Activated CD8-positive, alpha-beta memory T cell treated with anti-CD3 and anti-CD28 coated beads for 24 hours (primary cell): ENCODE measurements at places on chromosomes 5 and 9.

GRCh38 chr9:18319918-18320445 lies 154.0 kb upstream of the ADAMTSL1 start:
- DNase-seq = no peak

- DNase-seq = no peak
These were observed 413.5 kb upstream of the ZNF462 start for GRCh38 chr9:106449336-106449927.

GRCh38 chr9:134231330-134231745 lies 67.0 kb upstream of the RNU6ATAC start:
- no peak for DNase-seq

GRCh38 chr5:79122973-79123372 lies 11.4 kb downstream of the BHMT start:
- DNase-seq = no peak

GRCh38 chr5:79111960-79112702 lies 522 bp downstream of the BHMT start:
- DNase-seq = no peak

DNA sequence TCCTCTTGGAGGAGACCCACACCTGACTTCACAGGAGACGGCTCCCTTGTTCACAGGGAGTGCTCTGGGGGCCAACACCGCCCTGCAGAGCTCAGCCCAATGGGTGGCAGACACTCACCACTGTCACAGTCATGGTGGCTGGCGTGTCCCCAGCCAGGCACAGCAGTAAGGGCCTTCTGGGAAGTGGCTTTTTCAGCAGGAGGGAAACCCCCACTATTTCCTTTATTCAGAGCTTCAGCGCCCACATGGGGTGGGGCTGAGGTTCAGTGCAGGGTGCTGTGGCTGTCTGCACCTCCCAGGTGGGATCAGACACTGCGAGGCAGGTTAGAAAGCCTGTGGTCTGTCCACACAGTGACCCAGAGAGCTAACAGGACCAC lies 3.6 kb upstream of the SNAPC4 start:
- DNase-seq = peak; percentile 84

- DNase-seq = no peak
These were observed 12.6 kb upstream of the AQP7 start for GRCh38 chr9:33414889-33415500.

GRCh38 chr5:68739752-68740151 lies 354.1 kb upstream of the SLC30A5 start:
- DNase-seq = no peak

- DNase-seq = no peak
These were observed 275.1 kb downstream of the SLF1 start for GRCh38 chr5:94893412-94894135.

DNA sequence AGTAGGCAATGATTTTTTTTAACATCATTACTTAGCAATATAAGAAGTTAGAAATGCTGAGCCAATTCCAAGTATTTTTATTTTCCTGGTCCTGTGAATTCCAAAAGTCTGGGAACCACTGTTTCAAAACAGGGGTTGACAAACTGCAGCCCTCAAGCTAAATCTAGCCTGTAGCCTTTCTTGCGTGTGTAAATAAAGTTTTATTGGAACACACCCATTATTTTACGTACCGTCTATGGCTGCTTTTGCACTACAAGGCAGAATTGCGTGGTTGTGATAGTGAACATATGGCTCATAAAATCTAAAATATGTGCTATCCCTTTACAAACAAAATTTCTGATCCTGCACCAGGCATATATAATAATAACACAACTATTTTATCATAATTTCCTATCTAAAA lies 279.1 kb downstream of the SAXO1 start:
- DNase-seq = no peak

DNA sequence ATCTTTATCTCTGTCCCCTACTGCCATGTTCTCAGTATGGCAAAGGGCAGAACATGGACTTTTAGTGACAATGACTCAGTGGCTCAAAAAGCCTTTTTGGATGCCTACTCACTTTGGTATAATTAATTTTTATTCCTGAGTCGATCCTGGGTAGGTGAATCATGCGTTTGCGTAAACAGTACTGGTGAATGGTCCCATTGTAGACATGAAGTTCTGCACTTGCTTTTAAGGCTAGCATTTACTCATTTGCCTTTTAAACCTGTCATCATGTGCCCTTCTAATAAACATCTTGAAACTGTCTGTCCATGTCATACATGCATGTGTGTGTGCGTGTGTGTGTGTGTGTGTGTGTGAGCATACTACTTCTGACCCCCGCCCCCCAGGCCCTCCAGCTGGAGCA lies 223.0 kb downstream of the AUH start:
- no peak for DNase-seq

DNA sequence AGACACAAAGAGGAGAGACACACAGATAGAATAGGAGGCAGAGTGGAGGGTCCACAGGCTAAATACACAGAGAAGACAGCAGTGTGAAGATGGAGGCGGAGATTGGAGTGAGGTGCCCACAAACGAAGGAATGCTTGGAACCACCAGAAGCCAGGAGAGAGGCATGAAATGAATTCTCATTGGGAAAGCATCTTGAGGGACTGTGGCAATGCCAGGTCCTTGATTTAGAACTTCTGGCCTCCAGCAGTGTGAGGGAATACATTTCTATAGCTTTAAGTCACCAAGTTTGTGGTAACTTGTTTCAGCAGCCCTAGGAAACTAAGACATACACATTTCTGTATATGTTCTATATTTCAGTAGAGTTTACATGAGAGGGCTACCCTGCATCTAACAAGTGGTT lies 396.6 kb upstream of the ZNF608 start:
- DNase-seq = no peak

GRCh38 chr5:61431923-61432620 lies 100.0 kb downstream of the ZSWIM6 start:
- DNase-seq = no peak

GRCh38 chr9:106775960-106776359 lies 87.0 kb upstream of the ZNF462 start:
- no peak for DNase-seq

- DNase-seq = no peak
These were observed 5.3 kb downstream of the SLC36A3 start for GRCh38 chr5:151298063-151298855.

- no peak for DNase-seq
These were observed 971.1 kb upstream of the COX7C start for GRCh38 chr5:85646641-85647040.

- DNase-seq = no peak
These were observed 55.4 kb downstream of the SNCAIP start for GRCh38 chr5:122367456-122367855.

GRCh38 chr5:51651889-51652288 lies 268.6 kb downstream of the ISL1 start:
- DNase-seq = no peak

DNA sequence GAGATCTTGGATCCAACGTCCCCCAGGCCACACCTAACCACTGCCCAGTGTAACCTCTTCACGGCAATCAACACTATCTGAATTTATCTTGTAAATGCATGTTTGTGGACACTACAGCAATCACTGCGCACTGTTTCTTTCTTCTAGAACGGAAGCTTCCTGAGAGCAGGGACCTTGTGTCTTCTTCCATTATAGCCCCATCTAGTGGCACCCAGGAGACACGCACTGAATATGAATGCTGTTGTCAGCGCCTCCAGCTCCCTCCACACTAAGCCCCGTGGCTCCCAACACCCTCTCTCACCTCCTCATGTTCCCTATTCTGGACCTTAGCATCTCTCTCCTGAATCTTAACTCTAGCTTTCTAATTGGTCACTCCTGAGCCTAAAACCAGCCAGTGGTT lies 72.7 kb downstream of the SMIM23 start:
- no peak for DNase-seq

- DNase-seq = no peak
These were observed 60.2 kb upstream of the NFIL3 start for GRCh38 chr9:91483835-91484234.

GRCh38 chr5:117999939-118000549 lies 988.3 kb downstream of the DTWD2 start:
- DNase-seq = no peak

DNA sequence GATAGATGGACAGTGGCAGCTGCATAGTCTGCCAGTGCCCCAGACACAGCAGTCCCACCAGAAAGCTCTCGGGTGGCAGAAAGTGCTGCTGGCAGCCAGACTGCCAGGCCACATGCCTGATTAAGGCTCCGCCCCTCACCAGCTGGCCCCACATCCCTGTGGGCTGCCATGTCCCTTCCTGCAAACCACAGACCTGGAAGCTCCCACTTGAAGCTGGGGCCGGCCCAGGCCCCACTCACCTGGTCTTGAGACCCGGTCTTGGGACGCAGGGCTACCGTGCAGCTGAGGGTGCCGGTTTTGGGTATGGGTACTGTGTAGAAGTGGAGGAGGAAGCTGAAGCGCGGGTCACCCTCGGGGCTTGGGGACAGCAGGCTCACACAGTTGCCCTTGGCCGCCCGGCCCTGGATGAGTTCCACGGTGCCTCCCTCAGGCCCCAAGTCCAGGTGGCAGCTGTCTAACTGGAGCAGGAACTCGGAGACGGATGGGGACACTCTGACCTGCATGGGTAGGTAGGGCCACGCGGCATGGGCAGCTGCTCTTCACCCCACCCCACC lies 15.3 kb downstream of the FPGS start:
- DNase-seq = no peak

- DNase-seq = no peak
These were observed 82.8 kb upstream of the TLX3 start for GRCh38 chr5:171226096-171226754.

- no peak for DNase-seq
These were observed 124.5 kb downstream of the EDIL3 start for GRCh38 chr5:84260140-84260539.

DNA sequence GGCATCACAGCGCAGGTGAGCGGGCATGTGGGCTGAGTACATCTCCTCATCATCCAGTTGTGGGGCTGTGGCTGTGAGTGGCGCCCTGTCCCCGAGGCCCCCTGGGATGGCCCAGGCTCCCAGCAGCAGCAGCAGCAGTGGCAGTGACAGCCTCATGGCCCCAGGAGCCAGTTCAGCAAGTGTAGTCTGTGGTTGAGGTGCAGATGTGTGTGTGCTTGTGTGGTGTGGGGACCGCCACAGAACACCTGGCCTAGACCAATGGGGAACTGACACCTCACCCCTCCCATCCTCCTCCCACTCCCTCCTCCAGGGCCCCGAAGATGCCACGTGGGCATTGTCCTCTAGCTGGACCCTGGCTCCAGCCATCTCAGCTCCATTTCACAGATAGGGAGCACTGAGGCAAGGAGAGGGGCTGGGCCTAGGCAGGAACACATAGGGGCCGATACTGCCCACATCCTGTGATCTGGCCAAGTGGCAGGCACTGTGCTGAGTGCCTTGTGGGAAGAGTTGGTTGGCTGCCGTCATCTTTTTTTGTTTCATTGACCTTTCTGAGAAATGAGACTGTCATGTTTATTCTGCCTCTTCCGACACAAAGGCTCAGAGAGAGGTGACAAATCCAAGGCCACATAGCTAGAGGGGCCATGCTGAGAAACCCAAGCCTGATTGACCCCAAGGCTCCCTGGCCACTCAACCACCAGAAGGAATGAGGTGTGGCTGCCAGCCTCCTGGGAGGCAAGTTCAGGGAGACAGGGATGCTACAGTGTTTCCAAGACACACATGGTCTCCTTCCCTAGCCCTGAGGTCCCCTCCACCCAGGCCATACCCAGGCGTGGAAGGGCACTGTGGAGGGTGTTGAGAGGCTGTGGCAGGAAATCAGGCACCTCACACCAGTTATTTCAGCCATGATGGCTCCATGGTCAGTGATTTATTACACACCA lies at the start of gene MZB1:
MZB1 (minus strand) TSS at position 213 of the 938 bp plus-strand sequence; CDS start at position 156, 57 bp downstream.
- DNase-seq = peak; percentile 85

- DNase-seq = no peak
These were observed 393.0 kb downstream of the TMEM167A start for GRCh38 chr5:82684165-82684564.

- no peak for DNase-seq
These were observed 91.8 kb upstream of the DPYSL3 start for GRCh38 chr5:147601652-147602051.

- no peak for DNase-seq
These were observed 146.1 kb downstream of the MAST4 start for GRCh38 chr5:66742083-66742895.

DNA sequence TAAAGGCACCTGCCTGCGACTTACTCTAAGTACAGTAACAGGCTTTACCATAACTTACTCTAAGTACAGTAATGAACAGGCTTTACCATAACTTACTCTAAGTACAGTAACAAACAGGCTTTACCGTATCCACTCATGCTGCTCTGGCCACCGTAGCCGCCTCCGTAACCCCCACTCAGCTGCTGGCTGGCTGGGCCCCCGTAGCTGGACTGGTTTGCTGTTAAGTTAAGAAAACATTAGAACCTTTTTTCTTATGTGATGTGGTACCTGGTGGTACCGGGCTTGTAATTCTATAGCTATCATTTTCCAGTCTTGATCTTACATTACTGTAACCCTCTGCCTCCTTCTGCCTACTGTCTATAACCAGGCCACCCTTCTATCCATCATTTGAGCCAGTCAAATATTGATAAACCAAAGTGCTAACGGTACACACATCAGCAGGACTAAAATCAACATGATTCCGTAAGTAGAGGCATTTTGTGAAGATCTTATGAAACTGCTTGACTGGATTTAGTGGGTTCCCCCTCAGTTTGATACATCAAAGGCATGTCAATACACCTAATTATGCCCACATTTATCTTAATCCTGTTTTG lies 7.4 kb downstream of the HNRNPH1 start:
- no peak for DNase-seq

GRCh38 chr9:13971966-13972655 lies 341.8 kb downstream of the NFIB start:
- DNase-seq = no peak

GRCh38 chr5:57407391-57407790 lies 75.2 kb downstream of the ACTBL2 start:
- no peak for DNase-seq

DNA sequence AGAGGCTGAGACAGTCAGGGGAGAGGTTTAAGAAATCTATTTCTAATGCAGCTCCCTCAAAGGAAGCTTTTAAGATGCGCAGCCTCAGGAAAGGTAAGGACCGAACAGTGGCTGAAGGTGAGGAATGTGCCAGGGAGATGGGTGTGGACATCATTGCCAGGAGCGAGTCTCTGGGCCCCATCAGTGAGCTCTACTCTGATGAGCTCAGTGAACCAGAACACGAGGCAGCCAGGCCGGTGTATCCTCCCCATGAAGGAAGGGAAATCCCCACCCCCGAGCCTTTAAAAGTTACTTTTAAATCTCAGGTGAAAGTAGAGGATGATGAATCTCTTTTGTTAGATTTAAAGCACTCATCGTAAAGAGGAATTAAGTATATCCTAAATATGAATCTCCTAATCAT lies 8.2 kb downstream of the CAVIN4 start:
- no peak for DNase-seq

GRCh38 chr9:94517254-94517653 lies 37.6 kb upstream of the PCAT7 start:
- no peak for DNase-seq
